GM13977 (cell line): ENCODE measurements at places on chromosomes 12 and 14.

DNA sequence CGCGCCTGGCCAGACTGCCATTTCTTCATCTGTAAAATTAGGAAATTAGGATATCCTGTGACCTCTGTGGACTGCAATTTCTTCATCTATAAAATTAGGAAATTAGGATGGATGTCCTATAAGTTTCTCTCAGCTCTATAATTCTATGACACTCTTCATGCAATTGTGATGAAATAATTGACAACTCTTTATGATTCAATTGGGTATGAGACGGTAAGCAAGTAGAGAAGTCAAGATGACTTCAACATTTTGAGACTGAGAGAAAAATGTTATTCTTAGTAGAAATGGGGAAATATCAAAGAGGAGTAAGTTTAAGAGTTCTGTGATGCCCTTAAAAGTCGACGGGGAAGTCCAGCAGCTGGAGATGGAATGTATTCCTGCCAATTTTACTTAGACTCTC lies 12.0 kb downstream of the KIAA0586 start:
- DNase-seq: no peak

DNA sequence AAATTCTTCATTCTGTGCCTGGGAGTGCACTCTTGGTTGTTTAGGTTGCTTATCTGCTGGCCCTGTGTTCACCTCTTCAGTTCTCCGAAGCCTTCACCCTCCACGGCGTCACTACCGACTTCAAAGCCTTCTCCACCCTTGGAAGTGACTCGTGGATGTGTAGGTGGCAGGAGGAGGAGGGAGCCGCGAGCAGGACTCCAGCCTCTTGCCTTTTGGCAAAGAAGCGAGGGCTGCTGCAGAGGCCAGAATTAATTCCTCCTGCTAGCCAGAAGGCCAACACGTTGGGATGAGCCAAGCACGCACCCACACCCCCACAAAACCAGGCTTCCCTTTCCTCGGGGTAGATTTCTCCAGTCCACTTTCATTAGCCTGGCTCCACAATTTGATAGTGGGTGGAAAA lies 86.5 kb downstream of the TBX5 start:
- no peak for DNase-seq

DNA sequence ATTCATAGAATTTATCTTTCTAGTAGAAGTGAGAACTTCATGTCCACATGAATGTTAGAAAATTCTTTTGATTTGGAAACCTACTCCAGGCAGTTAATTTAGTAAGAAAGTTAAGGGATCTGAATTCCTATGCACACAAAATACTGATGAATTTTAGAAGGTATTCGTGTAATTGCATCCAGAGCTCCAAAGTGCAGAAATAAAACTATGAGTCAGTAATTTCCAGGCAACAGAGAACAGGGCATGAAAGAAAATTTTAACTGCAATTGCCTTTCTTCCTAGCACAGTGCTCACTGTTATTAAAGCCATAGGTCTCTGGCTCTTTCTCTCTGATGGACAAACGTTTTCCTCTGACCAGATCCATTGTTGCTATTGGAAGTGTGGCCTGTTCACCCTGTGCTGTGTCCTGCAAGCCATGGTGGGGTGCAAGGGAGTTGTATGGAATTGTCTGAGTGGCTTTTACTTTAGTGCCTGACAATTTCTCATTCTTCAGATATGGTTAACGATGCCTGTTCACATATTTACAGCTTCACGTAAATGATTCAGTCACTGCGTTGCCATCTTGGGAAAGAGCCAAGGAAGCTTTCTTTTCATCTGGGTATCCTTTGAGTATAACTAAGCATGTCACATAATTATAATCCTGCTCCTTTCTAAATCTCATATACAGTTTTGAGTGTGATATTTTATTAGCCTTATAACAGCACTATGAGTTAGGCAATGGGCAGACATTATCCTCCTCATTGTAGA lies 145.1 kb downstream of the ACSS3 start:
- DNase-seq: no peak

DNA sequence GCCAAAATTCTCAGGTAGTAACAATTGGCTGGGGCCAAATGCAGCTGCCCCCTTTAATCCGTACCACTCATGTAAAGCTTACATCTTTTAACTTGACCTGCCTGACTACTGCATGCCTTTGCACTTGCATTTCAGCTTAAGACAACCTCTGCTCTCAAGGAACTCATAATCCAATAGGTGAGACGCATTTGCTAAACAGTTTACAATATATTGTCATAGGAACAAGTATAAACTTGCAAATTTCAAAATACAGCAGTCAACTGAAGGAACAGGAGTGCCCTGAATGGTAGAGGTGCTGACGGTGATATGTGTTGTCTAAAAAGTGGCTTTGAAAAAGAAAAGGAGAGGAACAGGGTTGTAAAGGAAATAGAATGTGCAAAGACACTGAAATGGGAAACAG lies 3.6 kb upstream of the BRMS1L start:
- DNase-seq: no peak

GRCh38 chr14:56487090-56487667 lies 92.4 kb upstream of the TMEM260 start:
- DNase-seq: no peak

- DNase-seq: no peak
Measured at GRCh38 chr14:96713426-96713825, 83.8 kb upstream of the VRK1 start.

GRCh38 chr14:22052795-22053194 lies 379.2 kb upstream of the OR4E1 start:
- no peak for DNase-seq

DNA sequence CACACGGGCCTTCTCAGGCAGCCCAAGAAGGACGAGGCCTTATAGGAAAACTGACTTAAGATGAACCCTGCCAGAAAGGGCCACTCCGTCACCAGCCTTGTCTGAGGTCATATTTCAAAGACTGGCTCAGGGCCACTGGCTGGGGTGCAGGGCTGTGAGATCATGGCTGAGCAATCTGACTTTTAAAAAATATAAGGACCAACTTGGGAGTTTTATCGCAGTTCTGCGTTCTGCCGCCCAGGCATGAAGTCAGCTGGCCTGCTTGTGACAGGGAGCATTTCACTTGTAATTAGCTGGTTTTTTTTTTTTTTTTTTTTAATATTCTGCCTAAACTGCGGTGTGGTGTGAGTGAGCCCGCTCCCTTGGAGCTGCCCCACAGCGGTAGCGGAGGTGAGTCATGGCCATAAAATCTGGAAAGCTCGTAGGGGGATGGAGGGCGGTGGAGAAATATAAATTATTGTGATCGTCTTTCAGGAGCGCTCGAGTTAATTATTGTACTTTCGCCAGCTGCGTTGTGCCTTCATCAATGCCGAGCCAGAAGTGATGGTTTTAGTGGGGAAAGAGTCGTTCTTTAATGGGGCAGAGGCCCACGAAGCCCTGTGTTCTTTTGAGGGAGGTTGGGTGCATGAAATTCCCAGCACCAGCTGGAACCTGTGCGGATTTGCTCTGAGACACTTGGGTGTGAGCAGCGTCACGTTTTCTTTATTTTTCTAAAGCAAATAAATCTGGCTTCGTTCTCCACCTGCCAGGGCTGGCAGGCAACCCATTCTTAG lies 231.9 kb downstream of the C12orf75 start:
- no peak for DNase-seq

DNA sequence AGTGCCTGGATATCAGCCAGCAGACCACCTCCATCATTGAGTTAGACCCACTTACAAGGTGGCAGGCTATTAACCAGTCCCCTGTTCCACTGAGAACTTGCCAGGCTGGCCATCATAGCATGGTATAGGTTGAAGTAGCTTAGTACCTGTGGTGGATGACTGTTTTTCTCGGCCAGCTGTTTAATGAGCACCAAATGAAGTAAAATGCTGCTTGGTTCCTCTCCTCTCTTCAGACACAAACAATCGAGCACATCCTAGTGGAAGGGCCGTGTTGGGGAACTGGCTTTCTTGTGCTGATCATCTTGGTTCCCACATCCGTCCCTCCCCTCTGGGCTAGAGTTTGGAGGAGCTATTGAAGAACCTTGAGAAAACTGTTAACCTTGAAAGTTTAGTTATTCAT lies 486.2 kb downstream of the RAD51B start:
- DNase-seq: no peak

DNA sequence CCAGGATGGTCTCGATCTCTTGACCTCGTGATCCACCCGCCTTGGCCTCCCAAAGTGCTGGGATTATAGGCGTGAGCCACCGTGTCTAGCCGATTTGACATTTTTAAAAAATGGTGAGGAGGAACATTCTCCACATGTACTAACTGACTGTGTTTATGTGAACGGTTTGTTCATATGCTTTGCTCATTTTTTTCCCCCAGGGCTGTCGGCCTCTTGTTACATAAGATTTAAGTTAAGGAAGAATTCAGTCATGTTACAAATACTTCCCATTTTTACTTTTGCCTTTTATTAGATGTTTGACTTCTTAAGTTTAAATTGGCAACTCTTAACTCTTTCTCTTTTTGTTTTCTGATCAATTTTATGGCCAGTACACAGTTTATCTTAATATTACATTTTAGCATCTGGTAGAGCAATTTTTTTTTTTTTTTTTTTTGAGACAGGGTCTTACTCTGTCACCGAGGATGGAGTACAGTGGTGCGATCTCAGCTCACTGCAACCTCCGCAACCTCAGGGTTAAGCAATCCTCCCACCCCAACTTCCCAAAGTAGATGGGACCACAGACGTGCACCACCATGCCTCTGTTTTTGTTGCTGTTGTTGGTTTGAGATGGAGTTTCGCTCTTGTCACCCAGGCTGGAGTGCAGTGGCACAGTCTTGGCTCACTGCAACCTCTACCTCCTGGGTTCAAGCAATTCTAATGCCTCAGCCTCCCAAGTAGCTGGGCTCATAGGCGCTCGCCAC lies 9.6 kb downstream of the GNS start:
- no peak for DNase-seq

GRCh38 chr14:88245321-88245720 lies 77.7 kb downstream of the KCNK10 start:
- no peak for DNase-seq

DNA sequence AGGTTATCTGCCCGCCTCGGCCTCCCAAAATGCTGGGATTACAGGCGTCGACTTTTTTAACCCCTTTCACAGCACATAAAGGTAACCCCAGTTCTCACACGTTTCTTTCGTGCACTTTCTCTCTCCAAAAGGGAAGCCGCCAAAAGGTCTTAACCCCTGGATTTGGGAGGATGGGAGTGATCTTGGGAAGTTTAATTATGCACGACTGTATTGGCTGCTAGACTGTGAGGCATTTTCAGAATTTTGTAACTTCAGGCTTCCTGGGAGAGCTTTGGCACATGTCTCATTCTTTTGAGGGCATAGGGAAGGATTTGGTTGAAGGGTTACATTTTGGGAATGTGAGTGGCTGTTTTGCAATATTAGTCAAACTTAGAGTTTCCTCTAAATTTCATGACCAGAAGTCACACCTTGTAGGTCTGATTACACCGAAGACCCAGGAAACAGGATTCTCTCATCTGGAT lies 1.4 kb upstream of the SMARCC2 start:
- DNase-seq: no peak

DNA sequence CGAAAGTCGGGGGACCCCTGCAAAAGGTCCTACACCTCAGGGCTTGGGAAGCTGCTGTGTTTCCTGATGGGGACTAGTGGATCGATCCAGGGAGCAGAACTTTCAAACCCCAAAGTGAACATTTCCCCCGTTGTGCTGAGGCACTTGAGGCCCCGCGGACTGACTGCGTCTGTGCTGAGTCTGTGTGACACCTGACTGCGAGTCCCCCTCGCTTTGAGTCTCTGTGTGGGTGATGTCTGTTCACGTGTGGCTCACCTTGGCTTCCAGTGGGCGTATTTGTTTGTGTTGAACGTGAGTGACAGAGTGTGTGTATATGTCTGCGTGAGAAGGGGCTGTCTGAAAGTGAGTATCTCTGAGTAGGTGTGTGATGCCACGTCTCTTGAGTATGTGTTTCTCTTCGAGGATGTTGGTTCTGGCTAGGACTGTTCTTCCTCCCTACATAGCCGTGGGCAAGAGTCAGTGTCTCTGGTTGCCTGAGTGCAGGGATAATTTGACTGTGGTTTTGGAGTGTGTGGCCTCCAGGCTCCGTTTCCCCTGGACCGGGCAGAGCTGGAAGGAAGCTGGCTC lies 1.3 kb downstream of the TEAD4 start:
- peak; percentile 52 for DNase-seq

- no peak for DNase-seq
Measured at GRCh38 chr12:121423253-121423652, 23.3 kb downstream of the RNF34 start.

DNA sequence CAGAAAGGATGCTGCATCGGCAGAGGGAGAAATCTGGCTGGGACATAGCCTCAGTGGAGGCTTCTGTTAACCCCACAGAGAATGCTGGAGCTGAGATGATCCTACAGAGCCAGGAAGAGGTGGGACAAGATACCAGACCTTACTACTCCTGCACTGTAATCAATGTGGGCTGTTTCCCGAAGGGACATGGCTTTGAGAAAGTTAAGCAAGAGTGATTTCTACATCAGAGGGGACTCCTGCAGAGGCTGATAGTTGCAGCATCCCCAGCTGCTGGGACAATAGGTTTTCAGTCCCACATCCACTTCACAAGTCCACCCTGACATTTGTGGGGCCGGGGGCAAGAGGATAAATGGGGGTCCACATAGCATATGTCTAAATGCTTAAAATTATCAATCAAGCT lies 22.5 kb upstream of the CMKLR1 start:
- DNase-seq: no peak

- peak; percentile 95 for DNase-seq
Measured at GRCh38 chr12:47773062-47773857, at the start of gene SLC48A1. SLC48A1 (plus strand) TSS chr12:47773238; CDS start chr12:47773305, 67 bp downstream.

- DNase-seq: no peak
Measured at GRCh38 chr14:90109858-90110257, 48.1 kb downstream of the KCNK13 start.

DNA sequence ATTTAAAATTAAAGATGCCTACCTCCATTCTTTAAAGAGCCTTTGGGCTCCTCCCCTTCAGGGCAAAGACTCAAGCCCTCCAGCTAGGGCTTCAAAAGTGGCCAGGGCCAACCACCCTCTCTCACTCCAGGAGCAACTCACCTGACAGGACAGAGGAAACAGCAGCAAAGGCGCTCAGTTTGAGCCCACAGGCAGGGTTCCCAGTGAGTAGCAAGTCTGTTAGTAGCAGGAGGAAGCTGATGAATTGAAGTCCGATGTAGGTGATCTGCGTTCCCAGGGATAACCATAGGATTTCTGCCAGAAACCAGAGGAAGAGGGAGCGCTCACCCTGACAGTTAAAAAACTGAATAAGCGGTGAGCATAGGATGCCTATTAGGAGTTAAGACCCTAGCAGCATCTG lies 15.7 kb downstream of the GSG1 start:
- DNase-seq: no peak

DNA sequence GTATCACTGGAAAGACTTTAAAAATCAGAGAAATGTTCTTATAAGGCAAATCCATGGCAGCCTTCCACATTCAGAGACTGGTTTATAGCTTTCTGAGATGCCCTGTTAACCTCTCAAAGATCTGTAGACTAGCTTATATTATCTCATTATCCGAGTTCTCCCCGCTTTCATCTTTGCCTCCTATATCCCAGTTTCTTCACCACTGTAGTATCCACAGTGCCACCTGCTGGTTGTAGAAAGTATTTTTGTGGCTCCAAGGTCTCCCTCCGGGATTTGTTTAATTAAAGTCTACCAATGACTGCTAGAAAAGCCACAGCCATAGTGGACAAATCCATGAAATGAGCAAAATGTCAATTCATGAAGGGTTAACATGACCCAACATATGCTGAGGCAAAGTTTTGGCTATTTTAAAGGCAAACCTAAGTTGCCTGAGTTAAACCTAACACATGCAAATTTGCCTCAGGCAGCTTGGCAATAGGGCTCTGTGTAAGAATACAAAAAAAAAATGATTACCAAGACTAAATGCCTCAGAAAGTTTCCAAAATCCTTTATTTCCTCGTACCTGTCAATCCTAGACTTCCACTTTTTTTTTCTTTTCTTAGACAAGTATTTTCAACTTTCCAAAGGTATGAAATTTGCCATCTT lies 218.8 kb upstream of the BMP4 start:
- peak; percentile 30 for DNase-seq

- DNase-seq: no peak
Measured at GRCh38 chr12:21337453-21337852, 2.7 kb upstream of the SLCO1A2 start.
